ENCODE measurements at places on chromosomes 2 and 18.

- no peak for DNase-seq
Observed at GRCh38 chr18:23369266-23369665, 83.8 kb upstream of the RIOK3 start.

DNA sequence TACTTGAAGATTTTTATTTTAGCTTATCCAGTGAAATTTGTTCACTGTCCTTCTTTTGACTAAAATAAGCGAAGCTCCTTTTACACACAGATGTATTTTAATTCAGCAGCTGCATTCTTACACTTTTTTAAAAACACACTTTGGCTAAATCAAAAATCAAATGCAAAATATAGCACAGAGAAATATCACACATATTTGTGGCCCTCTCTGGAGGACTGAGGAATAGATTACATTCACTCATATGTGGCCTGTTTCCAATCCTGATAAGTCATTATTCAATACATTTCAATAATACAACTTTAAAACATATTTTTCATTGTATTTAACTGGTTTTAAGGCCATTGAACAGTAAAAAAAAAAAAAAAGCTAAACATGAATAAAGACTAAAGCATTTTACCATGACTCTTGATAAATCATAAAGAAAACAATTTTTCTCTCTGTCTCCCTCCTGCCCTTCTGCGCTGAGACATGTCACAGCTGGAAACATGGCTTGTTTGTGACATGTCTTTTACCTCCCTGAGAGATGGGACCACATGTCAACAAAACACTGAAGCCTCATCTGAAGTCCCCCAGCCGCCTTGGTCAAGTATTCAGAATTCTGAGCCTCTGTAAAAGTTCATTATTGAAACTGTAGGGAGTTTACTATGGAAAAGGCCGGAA is 221.0 kb downstream of the ZNF407 start:
- DNase-seq = no peak

DNA sequence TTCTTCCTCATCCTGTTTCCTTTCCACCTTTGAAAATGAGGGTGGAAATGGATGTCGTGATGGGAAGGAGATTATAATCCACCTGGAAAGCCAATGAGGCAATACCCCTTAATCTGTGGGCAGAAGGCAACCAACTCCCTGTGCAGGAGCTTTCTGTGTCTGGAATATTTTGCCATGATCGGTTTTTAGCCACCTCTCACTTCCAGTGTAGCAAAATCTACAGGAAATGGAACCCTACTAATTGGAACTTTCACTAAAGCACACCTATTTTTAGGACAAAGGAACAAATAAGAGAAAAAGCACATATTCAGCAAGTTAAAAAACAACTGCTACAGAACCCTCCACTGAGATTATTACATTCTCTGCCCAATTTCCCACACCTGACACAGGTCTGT is 112.1 kb upstream of the SMAD7 start:
- no peak for DNase-seq

DNA sequence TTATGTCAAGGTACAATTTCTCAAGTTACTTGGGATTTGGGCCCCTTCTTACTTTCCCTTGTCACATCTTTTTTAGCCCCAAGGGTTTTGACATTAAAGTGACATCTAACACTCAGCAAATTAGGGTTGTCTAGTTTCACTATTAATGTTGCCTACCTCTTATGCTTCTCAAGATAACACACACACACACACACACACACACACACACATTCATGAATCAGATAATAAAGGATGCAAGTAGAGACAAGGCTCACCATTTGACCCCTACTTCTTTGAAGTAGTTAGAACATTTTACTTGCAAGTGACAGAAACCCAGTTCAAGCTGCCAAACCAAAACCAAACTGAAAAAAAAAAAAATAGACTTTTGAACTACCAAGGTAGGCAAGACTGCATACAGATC is 138.8 kb downstream of the TRIB2 start:
- no peak for DNase-seq

DNA sequence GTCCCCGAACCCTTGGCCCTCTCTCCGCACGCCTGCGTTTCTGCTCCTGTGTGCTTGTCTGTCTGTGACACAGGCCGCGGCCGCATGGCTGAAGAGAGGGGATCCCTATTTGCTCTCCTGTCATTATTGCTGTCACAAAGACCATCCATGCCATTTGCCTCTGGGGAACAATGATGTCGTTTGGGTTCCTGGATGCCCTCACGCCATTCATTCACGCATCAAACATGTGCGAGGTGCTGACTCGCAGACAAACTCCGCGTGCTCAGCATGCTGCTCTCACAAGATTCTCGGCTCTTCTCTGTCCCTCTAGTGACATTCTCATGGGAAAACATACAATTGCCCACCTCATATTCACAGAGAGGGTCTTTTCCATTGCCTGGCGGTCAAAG is 67.8 kb downstream of the ASB1 start:
- DNase-seq = no peak

GRCh38 chr2:180077295-180077906 is 70.3 kb upstream of the CWC22 start:
- no peak for DNase-seq

- DNase-seq = peak; percentile 46
Observed at GRCh38 chr2:100610381-100610831, 47.6 kb downstream of the PDCL3 start.

- no peak for DNase-seq
Observed at GRCh38 chr2:4324531-4324930, 621.2 kb downstream of the DCDC2C start.

DNA sequence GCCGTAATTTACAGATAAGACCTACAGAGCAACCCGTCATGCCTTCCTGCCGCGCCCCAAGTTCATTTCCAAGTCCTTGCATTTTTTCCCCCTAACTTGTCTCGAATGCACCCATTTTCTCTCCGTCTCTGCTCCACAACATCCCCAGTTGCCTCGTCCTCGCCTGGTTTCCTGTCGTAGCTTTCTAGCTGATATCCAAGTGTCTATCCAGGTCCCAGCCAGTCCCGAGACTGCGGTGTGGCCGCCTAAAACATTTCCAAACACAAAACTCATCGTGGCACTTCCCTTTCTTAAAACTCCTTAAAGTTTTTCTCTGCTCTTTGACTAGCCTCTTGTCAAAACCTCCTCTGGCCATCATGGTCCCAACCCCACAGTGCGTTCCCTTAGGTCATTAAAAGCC is 1.2 kb upstream of the BARD1 start:
- DNase-seq = peak; percentile 11

- DNase-seq = no peak
Observed at GRCh38 chr2:11742317-11742701, 4.1 kb upstream of the LPIN1 start.

DNA sequence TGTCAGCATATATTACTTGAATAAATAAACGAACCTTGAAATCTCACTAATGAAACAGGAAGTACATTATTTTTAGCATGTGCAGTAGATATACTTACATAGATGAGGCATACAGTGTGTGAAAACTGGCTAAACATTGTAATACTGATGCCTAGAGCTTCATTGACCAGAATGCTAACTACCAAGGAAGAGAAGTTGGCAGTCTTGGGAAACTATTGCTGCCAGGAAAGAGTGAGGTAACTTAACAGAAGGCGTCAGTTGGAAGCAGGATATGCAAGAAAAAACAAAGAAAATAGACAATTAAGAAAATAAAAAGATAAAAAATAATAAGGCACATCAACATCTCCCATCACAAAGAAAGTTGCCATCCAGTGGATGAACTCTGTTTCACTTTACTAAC is 963.0 kb downstream of the TDRD15 start:
- DNase-seq = no peak

GRCh38 chr2:27890924-27891672 is 569 bp downstream of the BABAM2 start:
- peak; percentile 60 for DNase-seq

DNA sequence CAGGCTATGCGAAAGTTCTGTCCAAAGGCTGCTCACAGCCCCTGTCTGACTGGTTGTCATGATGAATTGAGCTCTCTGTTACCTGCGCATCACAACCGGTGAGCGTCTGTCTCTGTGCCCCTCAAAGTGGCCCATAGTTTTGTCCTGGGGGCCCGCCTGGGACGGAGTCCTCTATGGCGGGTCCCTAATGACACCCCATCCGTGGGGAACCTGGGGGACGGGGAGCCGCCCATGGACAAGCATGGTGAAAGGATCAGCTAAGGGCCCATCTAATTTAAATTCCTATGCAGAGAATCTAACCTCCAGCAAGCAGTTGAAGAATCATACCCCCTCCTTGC is 473 bp downstream of the ELMOD3 start:
- no peak for DNase-seq

- DNase-seq = no peak
Observed at GRCh38 chr2:171792886-171793580, 101.0 kb downstream of the SLC25A12 start.

GRCh38 chr18:11020877-11021414 is 128.4 kb downstream of the PIEZO2 start:
- DNase-seq = no peak

DNA sequence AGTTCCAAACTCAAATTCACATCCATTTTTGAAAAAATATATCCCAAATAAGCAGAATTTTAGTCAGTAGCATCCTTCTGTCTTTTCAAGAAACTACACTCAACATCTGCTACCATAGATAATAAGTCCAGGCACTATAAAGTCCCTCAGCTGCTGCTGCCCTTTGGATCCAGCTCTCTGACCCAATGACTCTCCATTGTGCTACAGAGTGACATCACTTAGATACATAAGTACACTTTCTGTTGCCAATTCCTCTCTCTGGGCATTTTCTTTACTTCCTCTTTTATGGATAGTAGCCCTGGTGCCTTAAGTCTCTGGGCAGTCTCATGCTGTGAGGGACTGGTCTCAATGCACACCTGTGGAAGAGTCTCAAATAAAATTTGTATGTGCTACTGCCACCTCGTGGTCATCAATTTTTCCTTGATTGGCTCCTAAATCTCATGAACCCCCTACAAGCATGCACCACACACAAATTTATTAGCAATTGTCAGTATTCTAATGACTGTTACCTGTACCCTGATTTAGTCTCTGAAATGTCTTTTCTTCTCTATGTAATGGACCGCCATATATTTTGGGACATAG is 219.2 kb downstream of the LRP1B start:
- DNase-seq = no peak

DNA sequence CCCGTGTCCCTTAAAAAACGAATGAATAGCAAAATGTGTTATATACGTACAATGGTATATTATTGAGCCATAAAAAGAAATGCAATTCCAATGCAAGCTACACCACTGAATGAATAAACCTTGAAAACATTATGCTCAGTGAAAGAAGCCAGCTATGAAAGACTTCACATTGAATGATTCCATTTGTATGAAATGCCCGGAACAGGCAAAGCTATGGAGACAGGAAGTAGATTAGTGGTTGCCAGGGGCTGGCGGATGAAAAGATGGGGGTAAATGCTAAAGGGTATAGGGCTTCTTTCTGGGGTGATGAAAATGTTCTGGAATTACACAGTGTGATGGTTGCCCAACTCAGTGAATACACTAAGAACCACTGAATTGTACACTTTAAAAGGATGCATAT is 113.3 kb downstream of the NOL10 start:
- no peak for DNase-seq

DNA sequence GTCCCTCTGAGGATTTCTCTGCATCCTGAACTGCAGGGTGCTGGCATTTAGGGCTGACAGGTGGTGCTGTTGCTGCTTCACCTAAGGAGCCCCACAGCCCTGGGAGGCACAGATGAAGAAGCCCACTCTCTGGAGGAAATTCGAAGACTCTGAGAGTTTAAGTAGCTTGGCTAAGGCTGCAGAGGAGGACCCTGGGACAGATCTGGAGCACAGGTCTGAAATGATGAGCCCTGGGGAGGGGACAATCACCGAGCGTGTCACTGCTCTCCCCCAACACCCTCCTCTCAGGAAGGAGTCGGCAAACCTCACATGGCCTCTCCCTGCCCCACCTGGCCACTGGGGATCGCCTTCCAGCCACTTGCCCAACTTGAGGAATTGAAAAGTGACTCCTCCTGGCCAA is 18.6 kb downstream of the CYP27C1 start:
- DNase-seq = no peak

DNA sequence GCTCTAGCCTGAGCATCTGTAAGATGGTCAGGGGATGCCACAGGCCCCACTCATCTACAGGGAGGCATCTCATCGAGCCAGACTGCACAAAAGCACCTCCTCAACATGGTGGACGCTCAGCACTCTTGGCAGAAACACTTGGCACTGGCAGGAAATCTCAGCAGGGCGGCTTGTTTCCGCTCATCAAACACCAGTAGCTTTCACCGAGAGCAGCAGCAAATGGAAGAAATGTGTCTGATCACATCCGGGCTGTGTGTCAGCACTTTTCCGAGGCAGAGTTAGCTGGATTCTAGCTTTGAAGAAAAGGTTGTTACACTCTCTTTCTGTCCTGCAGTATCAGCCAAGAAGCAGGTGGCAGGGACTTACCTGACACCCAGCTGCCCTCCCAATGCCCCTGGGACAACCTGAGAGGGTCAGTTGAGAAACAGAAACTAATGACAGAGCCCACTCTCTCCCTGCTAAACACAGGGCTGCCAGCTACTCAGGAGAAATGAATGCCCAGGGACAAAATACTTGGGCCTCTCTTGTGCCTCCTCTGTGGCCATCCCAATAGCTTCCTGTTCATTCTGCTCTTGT is 68.9 kb upstream of the FZD7 start:
- no peak for DNase-seq

DNA sequence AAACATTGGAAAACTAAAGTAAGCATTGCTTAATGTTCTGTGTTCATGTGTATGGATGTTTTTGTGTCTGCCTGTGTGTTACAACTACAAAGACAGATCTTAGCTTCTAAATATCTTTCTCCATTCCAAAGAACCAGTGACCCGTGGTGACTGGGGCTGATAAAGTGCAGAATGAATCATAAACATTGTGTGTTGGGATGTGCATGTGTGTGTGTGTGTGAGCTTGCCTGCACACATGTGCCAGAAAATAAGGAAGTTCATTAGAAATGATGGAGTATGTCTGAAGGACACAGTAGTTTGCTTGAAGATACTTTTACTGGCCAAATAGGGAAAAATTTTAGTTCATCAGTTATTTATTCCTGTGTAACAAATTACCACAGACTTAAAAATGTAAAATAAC is 756.6 kb upstream of the CELF4 start:
- no peak for DNase-seq

DNA sequence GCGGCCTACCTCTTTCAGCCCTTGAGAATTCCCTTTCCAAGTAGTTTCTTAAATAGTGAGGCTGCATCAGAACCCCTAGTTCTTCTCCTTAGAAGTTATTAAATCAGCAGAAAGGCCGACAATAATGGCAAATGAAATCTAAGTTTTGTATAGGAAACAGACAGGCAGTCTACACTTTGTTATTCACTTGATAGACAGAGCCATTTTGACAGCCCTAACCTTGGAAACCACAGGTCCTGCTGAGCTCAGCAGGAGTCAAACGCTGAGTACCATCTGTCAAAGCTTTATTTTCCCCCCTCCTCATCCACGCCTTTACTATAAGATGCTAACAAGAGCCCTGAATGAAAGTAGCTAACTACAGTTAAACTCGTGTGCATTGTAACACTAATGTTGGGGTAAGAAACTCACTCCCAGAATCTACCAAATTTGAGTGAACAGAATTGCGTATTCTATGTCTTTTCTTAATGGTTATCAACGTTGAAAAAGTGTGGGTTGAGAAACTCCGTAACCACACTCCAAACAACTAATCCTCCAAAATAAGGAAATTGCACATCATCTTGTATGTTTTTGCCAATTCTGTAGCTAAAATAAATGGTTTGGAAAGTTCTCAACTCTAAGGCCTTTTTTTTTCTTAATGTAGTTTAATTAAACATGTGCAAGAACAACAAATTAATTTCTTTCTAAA is 90.6 kb upstream of the EFEMP1 start:
- DNase-seq = no peak

Data from prostate gland (tissue), 2 donors.